MG63 (cell line): ENCODE measurements at places on chromosomes 12 and 14. TPM values are rescaled to one million over a fixed set of nuclear protein-coding genes. Genes with fewer than 3 reads are reported as not detected.

Gene BHLHE41
- 0.03 TPM in 1 of 2 replicates, not detected in the other for total RNA-seq

Gene KRT78
- not detected in 2 replicates for total RNA-seq

DNA sequence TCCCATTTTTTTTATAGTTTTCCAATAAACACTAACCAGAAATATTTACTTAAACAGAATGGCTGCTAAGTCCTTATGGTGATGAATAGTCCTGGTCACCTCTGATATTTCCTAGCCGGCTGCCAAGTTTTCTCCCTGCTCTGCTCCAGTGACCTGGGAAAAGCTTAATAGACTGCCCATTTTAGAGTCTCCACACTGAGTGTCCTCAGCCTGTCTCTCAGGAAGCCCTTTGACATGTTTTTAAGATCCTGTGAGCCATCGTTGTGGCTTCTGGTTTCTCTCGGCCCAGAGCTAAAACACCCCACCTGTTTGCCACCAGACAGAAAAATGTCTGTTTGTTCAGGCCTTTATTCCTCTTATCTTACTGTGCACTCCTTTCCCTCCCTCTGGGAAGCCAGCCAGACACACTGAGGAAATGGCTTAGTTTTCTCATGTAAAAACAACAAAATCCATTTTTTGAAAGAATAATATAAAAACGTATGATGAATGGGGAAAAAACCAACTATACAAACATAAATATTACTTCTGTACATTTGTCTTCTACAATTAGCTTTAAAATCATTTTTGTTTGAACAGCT, 25.4 kb upstream of the ALDH2 start:
- DNase-seq: no peak

DNA sequence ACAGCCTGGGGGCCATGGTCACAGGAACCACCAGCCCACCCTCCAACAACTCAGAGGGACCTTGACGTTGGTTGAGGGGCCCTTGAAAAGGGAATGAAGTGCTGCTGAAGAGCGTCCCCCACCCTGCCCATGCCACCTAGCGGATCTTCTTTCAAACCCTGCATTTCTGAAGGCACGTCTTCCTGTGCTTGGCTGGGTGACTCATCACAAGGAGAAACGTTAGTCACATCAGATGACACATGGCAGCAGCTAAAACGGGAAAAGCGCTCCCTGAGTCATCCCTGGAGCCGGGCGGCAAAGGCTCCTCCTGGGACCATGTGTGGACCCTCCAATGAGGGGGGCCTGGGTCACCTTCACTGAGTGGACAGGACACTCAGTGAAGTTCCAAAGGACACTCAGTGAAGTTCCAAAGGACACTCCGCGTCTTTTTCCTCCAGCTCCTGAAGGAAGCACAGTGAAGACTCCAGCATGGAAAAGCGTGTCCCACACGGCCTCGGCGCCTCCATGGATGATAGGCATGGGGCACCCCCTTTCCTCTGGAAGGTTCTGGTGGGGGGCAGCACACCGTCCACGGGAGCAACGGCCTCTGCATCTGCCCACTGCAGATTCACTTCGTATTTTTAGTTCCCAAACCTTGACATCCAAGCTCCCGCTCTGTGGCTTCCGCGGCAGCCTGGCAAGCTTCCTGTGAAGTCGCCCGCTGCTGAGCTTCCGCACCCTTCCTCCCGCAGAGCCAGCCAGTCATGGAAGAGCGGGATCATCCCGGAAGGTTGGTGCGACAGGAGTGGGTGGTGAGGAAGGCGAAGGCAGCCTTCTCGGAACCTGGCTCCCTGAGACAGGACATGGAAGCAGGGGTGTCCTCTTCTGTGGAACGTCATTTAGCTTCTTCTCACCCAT, 383.4 kb downstream of the VRK1 start:
- peak; percentile 80 for DNase-seq

- DNase-seq: no peak
Measured at GRCh38 chr14:94116701-94117100, 6.2 kb downstream of the IFI27 start.

GRCh38 chr12:13039328-13039956, 4.7 kb upstream of the FAM234B start:
- no peak for DNase-seq

DNA sequence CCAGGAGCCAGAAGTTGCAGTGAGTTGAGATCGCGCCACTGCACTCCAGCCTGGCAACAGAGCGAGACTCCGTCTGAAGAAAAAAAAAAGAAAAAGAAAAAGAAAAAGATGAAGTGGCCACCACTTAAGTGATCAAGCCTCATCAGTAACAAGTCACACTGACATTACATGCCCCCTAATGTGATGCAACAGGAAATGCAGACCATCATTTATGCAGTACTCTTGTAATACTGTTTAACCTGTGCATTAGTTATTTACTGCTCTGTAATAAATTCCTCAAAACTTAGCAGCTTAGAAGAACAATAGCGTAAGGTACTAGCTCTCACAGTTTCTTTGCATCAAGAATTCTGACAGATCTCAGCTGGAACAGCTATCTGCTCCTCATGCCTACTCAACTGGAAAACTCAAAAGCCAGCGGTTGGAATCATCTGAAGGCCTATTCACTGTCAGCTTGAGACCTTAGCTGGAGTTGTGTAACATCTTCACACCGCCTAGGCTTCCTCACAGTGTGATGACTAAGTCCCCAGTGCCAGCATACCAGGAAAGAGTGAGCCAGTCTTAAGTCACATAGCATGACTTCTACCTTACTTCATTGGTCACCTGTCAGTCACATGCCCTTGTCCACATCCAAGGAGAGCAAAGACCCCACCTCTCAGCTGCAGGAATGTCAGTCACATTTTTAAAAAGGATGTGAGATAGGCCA, 31.5 kb downstream of the EPS8 start:
- peak; percentile 87 for DNase-seq

GRCh38 chr12:120109570-120110267, 6.8 kb downstream of the RAB35 start:
- no peak for DNase-seq

DNA sequence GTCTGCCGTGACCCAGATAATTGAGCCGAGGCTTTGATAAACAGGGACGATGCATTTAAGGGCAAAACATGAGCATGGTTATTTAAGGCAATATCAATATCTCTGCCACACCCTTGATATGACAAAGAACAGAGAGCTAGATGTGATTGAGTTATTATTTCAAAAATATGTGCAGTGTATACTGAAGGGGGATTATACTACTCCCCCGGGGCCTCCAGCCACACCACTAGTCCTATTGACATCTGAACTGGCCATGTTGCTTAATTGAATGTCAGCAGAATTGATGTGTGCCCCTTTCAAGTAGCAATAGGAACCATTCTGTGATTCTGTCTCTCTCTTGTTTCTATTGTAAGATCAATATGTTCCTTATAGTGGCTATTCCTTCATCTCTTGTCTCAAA, 794.8 kb upstream of the SEL1L start:
- DNase-seq: no peak

- DNase-seq: no peak
Measured at GRCh38 chr12:49564686-49565405, 3.1 kb downstream of the MCRS1 start.

DNA sequence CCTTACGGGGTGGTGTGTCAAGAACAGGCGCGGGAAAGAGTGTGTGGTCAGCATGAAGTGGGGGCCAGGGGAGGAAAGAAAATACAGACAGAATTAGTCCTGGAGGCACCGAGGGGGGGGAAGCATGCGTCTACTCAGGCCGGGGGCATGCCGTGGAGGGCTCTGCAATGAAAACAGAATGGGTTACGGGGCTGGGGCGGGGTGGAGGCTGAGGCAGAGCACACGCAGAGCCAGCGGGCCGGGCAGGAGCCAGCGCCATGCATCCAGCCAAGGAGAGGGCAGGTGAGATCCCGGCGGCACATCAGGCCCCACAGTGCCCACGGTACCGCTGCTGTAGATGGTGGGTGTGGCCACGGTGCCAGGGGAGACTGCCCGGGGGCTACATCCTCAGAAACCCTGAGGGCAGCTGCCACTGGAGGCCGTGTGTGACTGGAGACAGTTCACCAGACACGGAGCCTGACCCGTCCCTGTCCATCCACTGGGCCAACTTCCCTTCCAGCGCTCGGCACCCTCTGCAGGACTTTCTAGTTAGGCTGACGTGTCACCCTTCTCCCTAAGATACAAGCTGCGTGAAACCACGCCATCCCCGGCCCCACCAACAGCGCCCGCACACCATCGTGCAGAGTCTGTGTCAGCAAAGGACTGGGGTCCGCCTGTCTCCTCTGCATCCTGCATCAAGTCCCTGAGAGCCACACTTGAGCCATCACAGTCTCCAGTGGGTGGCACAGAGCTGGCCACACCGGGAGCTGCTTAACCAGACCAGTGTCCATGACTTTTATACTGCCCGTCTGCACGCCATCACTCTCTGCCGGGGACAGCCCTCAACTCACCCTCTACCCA, 87.4 kb downstream of the PIWIL1 start:
- DNase-seq: no peak
